ENCODE measurements at places on chromosomes 5 and 9.

DNA sequence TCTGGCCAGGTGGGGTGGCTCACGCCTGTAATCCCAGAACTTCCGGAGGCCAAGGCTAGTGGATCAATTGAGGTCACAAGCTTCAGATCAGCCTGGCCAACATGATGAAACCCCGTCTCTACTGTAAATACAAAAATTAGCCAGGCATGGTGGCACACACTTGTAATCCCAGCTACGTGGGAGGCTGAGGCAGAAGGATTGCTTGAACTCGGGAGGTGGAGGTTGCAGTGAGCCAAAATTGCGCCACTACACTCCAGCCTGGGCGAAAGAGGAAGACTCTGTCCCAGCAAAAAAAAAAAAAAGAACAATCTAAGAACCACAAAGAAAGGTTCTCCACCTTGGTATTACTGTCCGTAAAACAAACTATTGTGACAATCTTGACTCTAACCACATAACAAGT is 9.7 kb downstream of the MYO10 start:
- no peak for DNase-seq

- no peak for DNase-seq
These were observed 14.3 kb upstream of the GPX3 start for GRCh38 chr5:151005950-151006576.

DNA sequence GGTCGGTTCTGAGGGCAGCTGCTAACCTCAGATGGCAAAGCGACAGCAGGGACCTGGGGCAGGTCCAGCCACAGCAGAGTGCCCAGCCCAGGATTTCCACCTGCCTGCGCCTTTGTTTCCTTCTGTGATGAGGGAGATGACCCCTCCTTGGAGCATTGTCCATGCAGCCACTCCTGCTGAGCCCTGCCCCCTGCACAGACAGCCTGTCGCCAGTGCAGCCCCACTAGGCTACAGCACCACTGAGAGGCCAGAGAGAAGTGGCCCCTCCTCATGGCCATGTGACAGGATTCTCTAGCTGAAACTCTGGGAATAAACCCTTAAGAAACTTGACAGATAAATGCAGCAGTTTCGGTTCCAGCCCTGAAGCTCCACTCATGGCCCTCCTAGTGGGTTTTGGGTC is 10.5 kb upstream of the MRNIP start:
- DNase-seq = no peak

GRCh38 chr5:176788091-176788490 is 22.3 kb upstream of the UNC5A start:
- DNase-seq = no peak

GRCh38 chr9:134419684-134420076 is 93.4 kb downstream of the RXRA start:
- no peak for DNase-seq

- no peak for DNase-seq
These were observed 27.1 kb downstream of the DCTN4 start for GRCh38 chr5:150731669-150732242.

DNA sequence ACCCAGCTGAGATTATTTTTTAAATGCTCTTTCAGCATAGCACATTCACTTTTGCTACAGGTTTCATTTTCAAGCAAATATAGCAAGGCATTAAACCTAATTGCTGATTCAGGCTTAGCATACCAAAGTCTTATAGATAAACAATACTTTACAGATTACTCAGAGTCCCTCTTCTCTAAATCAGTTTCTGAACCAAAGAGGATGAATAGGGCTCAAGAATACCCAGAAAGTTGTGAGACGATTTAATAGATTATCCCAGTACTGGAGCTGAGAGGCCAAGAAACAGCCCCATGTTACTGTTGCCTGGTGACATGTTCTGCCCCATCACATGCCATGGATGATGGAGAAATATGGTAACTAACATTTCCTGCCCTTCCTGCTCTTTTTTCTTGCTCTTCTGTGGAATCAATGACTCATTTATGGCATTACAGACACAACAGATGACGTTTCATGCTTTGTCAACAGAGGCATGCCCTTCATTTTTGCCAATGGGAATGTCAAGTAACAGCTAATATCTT is 18.1 kb upstream of the SSBP2 start:
- no peak for DNase-seq

DNA sequence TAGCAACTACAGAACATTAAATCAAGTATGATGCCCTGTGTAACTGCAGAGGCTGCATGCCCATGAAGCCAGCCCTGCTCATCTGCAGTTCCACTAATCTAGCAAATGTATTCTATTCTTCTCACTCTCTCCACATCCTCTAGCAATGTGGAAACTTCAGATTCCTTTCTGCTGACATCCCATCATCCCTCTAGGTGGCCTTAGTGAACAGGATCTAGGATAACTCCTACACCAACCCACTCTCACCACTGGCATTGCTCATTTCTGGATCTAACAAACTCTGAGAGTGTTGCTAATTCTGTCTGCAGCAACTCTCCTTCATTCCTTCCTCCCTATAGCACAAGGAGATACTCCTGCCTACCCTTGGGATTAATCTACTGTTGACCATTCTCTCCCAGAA is 80.8 kb downstream of the FAM81B start:
- no peak for DNase-seq

- DNase-seq = no peak
These were observed 233.6 kb upstream of the TRPC7 start for GRCh38 chr5:136598802-136599404.

DNA sequence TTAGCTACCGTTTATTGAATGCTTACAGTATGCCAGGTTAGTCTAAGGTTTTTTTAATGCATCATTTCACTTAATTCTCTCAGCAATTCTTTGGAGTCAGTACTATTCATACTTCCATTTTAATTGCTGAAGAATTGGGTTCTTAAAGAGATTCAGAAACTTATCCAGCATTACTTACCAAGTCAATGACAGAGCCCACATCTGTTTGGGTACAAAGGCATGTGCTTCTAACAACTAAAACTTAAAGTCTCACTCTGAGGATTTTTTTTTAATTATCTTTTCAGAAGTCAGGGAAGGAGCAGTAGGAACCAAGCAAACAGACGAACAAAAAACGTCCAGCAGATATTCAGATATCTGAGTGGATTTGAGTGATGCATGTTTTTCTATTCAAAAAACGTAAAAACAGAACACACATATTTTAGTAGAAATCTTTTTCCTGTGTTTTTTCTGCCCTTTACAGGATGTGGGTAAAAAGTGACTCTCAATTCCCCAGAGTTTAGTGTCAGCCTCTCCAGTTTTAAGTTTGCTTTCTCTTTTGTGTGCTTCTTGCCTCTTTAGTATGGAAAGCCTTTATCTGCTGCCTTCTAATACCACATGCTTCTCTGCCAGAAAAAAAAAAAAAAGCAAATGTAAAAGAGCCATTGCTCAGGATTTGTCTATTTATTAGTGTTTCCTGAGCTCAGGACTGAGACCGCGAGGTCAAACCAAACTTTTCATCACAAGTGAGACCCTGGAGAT is 118.0 kb downstream of the PRKACG start:
- no peak for DNase-seq

DNA sequence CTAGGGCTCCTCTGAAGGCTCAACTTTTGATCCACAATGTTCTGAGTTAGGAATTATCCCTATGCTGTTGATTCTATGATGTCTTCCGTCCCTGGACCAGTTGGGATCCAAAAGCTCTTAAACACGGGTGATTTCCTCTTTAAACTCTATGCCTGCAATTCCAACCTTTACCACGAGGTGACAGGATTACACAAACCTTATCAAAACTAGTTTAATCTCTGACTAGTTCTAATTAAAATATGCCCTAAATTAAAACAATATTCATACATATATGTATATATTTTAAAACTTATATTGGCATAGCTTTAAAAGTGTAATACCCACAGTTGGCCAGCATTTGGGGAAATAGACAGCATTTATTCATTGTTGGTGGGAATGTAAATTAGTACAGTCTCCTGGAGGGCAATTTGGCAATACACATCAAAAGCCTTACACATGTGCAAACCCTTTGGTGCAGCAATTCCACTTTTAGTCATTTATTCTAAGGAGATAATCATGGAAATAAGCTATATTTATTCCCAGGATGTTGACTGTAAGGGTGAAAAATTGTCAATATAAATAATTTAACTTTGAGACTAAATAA is 51.6 kb upstream of the PHYKPL start:
- peak; percentile 44 for DNase-seq

DNA sequence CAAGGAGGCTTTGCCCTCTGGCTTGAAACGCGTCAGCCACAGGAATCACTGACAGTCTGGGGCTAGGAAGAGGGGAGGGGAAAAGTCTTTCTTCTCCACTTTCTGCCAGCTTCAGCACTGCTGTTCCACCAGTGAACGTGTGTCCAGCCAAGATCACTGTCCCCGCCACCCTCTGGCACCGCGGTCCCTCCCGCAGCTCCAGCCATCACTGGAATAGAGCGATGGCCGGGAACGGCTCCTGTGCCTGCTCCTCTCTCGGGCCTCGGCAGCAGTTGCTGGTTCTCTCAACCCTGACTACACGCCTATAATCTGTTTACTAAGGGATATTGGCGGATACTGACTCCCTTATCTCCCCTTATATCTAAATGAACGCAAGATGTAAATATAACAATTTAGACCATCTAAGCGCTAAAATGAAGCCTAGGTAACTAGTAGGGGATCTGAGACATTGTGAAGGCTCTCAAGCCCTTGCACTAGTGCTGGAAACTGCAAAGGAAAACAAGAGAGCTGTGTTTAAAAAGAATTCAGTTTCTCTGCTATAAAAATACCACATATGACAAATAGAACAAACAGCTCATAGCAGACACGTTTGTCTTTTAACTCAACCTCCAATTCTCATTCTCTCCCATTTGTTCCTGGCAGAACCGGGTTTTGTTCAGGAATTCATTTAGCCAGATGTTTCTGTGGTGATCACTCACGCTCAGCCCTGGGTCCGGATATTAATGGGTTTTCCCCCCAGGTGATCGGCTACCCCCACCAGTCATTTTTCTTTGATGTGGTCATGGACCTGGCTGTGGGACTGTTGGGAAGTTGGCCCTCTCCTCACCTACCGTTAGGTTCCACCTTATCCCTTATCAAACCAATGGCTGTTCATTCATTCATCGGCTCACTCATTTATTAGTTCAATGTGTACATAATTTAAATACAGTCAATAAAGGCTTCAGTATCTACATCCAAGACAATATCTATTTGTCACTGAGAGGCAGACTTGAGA is 149.8 kb downstream of the MED10 start:
- no peak for DNase-seq

DNA sequence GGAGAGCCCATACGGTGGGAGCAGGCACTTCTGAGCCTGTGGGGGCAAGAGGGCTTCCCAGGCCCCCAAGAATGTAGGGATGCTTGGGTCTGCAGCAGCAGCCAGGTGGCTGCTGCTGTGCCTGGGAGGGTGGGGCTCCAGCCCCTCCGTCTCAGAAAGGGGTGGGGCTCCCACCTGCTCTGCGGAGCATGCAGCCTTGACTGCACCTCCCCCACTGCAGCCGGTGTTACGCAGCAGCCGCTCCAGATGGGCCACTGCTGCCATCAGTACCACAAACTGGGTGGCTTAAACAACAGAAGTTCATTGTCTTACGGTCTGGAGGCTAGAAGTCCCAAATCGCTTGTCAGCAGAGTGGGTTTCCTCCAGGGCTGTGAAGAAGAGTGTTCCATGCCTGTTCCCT is 365.5 kb downstream of the TMEM38B start:
- no peak for DNase-seq

- DNase-seq = no peak
These were observed 133.0 kb downstream of the SMC2 start for GRCh38 chr9:104227108-104227507.

- no peak for DNase-seq
These were observed 44.4 kb downstream of the ZNF474 start for GRCh38 chr5:122173474-122174415.

DNA sequence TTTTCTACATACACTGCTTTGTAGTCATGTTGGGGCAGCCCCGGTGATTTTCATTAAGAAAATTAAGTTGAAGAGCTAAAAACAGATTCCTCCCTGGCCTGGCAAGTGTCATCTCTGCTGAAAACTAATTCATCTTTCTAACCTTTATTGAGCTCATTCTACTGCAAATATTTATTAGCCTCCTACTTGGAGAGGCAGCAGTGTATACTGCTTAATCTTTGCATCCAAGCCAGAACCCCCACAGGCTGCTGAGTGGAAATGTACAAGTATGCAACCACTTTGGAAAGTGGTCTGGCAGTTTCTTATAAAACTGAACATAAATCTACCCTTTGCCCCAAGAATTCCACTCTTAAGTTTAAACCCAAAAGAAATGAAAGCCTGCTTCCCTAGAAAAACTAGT is 223.4 kb downstream of the DRD1 start:
- DNase-seq = no peak

- DNase-seq = peak; percentile 62
These were observed 583 bp downstream of the DIAPH1 start for GRCh38 chr5:141618030-141618803.

DNA sequence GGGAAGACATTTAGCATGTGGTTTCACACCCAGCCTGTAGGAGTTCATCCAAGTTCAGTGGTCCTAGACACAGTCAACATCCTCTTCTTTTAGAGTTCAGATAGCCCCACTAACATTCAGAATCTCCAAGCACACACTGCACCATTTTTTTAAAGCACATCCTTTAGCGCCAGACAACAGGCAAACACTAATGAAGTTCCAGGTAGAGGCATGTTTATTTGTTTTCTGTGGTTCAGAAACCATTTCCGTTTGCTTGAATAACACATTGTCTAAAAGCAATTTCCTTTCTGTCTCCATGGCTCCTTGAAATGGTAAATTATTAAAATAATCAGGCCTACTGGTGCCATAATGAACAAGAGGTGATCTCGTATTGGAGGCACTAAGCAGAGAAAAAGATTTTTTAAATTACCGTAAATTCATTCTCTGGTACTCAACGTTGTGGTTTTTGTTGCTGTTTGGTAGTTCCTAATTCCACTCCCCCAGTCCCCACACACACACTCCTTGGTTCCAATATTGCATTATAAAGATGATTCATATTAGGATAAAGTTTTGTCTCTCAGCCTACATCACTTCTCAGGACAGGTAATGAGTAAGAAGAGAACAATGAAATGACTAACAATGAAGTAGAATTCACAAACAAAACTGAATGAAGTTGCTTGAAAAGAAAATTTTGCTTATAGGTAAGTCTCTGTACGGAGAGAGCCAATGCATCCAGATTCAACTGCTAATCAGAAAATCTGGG is 153.1 kb downstream of the PCSK1 start:
- DNase-seq = no peak

- no peak for DNase-seq
These were observed 186.5 kb downstream of the ERCC6L2 start for GRCh38 chr9:96062031-96062430.

All from activated CD8-positive, alpha-beta T cell treated with anti-CD3 and anti-CD28 coated beads, Interleukin-2, amount 10 ng/mL, durations not matched to agents 7 days and 5 days (primary cell).